ENCODE measurements at places on chromosomes 16 and 17.
A peak's percentile ranks its signal among the peaks of the same experiment; 100 is the strongest.

DNA sequence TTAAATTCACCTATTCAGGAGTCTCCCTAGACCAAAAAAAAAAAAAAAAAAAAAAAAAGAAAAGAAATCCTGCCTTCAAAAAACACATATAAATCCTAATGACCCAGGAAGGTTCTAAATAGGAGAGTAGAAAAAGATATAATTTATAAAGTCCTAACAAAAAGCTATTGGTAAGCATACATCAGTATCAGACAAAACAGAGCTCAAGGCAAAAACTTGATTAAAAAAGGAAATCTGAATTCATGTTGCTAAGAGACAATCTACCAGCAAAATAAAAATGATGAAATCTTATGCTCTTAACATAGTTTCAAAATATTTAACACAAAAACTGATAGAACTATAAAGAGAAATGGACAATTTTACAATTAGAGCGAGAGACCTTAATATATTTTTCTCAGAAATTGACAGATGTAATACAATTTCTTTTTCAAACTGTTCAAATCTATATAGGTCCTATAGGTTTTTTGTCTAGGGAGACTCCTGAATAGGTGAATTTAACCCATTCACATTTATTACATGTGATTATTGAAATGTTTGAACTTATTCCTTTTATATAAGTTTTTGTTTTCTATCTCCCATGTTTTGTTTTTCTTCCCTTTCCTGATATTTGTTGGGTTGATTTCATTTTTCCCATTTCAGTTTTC, 57.0 kb downstream of the NT5M start:
- DNase-seq = no peak

- no peak for DNase-seq
Observed at GRCh38 chr16:67672739-67673662, 6.4 kb downstream of the C16orf86 start.

GRCh38 chr17:81492202-81492601, 20.4 kb downstream of the ACTG1 start:
- no peak for DNase-seq

DNA sequence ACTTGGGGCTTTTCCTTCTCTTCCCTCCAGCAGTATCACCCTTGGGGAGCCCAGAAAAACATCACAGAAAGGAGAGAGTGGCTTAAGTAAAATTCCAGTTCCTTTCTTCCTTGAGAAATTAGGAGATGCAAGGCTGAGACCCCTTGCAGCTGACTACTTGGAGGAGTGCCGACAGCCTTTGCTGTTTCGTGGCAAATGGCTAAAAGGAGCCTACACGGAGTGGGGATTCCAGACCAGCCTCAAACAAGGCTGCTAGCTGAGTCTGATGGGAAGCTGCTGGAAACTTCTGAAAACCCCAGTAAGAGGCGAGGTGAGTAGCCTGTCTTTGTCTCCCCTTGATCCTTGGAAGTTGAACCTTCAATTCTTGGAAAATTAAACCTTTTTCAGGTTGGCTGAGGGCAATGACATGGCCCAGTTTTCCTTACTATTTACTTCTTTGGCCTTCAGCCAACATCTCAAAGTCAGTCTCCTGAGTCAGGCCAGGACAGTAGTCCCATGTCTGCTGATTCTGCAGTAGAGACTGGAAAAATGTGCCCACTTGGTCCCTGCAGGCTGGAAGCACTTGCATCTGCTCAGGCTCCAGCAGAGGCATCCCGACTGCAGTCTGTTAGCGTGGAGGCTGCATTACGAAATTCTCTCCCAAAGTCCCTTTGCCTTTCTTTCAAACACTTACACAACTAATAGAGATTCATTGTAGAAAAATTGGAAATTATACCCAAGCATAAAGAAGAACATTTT, 23.4 kb downstream of the SMIM36 start:
- no peak for DNase-seq

DNA sequence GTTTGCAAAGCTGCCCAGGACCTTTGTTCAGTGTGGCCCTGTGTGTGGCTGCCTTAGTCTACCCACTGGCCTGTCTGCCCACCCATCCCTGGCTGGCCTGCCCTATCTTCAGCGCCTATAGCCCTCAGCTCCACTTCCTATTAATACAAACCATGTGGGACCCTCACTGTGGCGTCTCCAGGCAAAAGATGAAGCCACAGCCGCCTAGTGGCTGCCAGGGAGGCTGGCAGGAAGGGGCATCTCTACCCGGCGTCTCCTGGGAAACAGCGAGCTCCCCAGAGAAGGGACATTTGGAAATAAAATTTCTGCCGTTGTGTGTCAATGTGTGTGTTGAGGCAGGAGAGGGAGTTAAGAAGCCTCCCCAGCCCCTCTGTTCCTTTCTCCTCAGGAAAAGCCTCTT, 31.5 kb downstream of the NEUROD2 start:
- peak; percentile 26 for DNase-seq

GRCh38 chr17:67281053-67281452, 36.1 kb upstream of the HELZ start:
- DNase-seq = no peak

DNA sequence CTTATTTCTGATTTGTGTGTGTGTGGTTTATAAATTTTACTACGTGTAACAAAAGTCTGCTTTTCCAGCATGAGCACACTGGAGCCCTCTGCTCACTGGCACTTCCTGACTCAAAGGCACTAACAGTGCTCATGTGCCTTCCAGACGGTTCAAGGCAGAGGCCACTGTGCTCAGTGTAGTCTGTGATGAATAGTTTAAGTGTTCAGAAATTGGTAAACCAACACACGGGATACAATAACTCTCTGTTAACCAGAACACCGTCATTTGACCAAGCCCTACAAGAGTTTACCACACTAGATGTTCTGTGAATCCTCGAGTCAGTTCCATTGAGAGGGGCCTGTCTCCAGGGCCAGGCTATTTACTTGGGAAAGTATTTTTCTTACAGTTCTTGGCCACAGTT, 191.9 kb downstream of the MRTFB start:
- no peak for DNase-seq

- DNase-seq = no peak
Observed at GRCh38 chr17:45135978-45136791, 698 bp downstream of the ACBD4 start.

GRCh38 chr16:65788434-65789140, 577.9 kb upstream of the CDH5 start:
- no peak for DNase-seq

DNA sequence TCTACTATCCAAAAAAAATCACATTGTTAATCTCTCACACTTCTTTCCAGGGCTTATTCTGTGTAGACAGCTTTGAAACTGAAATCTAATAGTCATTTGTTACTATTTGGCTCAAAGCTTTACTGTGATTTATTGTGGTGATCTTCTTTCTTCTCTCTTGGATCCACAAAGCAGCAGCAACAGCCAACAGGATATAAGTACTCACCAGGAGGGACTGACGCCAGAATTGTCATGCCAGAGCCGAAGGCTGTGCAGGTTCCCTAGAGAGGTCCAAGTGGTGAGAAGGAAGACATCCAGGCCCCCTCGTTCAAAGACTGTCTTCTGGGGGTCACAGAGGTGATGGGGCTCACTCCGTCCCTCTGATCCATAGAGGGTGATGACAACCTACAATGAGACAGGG, 33.3 kb downstream of the PKD1L3 start:
- DNase-seq = no peak

- DNase-seq = no peak
Observed at GRCh38 chr16:9428355-9429005, 337.0 kb downstream of the HAPSTR1 start.

DNA sequence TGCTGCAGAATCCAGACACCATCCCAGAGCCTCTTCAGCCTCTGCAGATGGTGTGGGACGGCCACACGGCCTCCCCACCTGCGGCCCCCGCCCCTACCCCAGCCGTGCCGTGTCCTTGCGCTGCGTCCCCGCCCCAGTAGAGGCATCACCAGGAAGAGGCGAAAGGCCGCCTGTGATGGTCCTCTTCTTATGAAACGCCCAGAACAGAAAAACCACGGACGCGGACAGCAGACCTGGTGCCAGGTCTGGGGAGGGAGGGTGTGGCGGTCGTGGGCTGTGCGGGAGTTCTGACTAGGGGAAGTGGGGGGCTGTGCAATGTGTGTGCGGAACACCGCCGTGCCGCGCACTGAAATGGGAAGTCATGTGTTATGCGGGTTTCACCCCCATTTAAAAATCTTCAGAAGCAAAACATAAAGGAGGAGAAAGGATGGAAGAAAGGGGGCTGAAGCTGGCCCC, 25.5 kb downstream of the ACSF3 start:
- DNase-seq = no peak

DNA sequence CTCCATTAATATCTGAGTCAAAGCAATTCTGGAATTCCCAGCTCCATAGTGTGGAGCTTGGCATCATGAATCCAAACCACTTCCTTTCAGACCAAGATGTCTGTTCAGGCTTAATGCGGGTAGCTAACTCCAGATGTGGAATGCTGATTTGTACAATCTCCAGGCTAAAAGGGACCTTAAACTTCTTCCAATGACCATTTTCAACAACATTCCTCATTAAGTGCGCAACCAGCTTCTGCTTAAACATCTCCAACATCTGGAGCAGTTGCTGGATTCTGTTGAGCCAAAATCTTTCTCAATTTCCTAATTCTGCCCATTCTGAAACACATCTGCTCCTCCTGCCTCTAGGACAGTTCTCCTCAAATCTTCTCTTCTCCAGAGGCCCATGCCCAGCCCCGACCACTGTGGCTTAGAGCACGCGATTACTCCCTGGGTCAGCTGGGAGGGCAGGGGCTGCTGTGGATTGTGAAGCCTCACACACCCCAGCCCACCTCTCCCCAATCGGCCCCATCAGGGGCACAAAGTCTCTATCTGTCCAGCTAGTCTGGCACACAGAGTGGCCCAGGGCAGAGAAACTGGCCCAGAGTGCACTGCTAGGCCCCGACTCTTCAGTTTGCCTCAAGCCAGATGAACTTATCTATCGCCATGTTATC, 36.2 kb downstream of the ASPA start:
- DNase-seq = no peak
